Stimulated activated CD4-positive, alpha-beta T cell treated with anti-CD3 and anti-CD28 coated beads, Interleukin-4, amount 100 ng/mL, for 48 hours (primary cell): ENCODE measurements at places on chromosomes 4 and X.

DNA sequence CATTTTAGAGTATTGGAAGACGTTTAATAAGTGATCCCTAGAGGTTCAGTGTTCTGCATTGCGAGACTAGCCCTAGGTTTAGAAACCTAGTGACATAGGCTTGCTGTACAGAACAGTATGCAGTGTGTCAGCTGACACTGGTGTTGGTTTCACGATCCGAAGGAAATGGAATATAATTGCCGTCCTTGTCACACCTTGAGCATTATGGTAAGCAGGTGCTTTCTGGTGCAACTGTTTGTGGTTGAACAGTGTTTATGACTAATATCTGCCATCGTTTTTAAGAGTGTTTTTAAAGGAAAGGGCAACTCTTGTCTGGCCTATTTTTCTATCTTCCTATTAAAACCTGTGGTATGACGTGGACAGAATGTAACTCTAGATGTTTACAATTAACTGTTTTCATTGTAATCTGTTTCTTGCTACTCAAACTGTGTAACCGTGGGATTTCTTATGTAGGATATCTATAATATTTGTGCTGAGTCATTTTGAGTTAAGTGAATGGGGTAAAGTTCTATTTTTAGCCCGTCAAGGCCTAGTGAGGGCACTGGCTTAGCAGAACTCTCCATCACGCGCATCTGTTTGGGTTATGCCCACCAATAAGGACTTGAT is 53.8 kb upstream of the TBC1D14 start:
- no peak for DNase-seq

GRCh38 chrX:71533851-71534561 is 1.1 kb downstream of the OGT start:
- no peak for DNase-seq

DNA sequence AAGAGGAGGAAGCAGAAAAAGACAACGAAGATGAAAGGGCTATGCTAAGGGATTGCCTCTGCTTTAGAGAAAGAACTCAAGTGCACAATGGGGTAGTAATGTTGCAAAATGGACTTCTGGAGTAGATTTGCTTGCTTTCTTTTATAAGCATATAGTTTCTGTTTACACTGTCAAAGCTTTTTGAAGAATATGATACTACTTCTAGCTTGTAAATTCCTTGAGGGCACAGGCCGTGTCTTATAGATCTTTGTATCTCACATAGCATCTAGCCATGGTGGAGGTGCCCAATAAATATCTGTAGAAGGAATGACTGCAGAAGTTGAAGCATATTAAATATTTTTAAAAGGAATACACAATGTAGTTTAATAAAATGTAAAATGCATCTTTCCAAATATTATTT is 147.8 kb upstream of the ZIC3 start:
- DNase-seq: no peak

- DNase-seq: no peak
These were observed 382.6 kb upstream of the NOCT start for GRCh38 chr4:138632856-138633579.

DNA sequence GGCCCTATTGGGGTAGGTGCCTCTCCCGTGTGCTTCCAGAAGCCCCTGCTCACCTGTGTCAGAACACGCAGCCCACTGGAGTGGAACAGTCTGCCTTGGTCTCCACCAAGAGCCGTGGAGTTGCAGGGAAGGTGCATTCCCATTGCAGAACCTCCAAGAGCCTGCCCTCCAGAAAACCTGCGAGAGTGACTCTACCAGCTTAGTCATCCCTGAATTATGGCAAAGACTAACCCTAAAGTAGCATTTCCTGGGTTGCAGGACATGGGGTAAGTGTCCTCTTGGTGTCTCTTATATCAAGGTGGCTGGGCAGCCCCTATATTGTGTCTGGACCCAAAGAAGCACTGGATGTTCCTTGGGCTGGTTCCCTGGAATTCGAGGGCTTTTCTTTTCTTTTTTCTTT is 224.6 kb downstream of the BCOR start:
- DNase-seq: no peak

- no peak for DNase-seq
These were observed 38.2 kb downstream of the HPGDS start for GRCh38 chr4:94304365-94304971.

GRCh38 chr4:71697031-71697430 is 86.8 kb downstream of the GC start:
- DNase-seq: no peak

DNA sequence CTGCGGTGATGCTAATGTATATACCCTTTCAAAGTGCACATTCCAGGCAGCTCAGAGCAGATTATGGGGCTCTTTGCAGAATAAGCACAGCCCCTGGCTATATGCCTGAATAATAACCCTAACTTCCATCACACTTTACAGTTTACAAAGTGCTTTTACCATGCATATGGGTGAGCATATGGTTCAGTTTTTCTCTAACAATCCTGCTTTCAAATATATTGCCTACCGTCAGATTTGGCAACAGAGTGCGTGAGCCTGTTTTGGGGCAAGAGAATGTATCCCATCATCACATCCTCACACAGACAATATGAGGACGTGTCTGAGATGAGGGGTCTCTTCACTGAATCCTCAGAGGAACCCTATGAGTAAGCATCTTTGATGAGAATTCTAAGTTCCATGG is 162.8 kb upstream of the VCX start:
- no peak for DNase-seq

- peak; percentile 9 for DNase-seq
These were observed 1.0 kb upstream of the TLR1 start for GRCh38 chr4:38805530-38806145.

DNA sequence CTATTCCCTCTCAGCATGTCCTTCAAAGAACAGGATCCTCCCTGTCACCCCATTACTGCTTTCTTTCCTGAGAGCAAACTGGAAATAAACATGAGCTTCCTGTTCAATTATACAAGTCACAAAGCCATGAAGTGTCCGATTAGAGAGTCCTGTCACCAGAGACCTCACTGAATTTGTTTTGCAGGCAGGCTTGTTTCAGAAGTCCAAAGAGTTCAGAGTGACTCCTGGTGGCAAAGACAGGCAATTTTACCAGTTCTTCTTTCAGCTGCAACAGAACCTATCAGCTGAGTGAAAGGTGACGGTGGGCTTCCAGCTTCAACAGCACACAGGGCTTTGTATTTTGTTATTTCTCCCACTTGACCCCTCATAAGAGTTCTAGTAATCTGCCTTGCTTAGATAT is 6.4 kb downstream of the ELK1 start:
- no peak for DNase-seq

DNA sequence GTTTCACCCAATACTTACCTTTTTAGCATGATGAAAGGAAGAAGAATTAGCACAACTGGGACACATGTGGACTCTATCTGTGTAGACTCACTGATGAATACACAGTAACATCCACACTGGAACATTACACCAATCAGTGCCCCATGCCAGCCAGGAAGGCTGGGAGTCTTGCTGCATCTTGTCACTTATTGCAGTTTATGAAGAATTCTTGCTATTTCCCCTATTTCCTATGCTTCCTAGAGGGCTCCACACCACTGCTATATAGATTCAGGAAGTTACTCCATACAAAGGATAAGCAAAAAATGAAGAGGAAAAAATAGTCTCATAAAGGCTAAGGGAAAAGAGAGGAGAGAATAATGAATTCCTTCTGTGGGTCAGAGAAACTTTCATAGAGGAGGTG is 201.0 kb downstream of the CAMK2D start:
- no peak for DNase-seq

DNA sequence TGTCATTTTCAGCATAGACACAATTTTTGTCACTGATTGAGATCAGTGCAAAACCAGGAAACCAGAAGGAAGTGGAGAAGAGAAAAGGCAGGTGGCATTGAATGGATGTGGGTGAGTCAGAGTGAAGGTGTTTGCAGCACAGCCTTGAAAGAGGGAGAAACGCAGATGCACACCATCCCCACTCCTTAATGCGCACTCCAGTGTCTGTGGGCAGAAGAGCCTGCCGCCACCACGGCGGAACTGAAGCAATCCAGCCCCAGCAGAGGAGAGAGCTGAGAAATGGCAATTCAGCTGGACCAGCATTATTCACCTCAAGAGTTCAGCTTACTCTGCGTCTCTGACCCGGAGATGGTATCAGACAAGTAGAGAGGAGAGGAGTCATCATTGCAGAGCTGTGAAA is 393.1 kb upstream of the FRG1 start:
- DNase-seq: no peak

DNA sequence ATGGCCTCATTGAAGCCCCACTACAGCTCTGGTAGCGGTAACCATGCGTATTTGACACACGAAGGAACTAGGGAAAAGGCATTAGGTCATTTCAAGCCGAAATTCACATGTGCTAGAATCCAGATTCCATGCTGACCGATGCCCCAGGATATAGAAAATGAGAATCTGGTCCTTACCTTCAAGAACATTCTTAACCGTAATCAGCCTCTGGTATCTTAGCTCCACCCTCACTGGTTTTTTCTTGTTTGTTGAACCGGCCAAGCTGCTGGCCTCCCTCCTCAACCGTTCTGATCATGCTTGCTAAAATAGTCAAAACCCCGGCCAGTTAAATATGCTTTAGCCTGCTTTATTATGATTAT is 876 bp downstream of the HPRT1 start:
- DNase-seq: no peak

- no peak for DNase-seq
These were observed 36.3 kb downstream of the ATXN3L start for GRCh38 chrX:13283512-13283911.

DNA sequence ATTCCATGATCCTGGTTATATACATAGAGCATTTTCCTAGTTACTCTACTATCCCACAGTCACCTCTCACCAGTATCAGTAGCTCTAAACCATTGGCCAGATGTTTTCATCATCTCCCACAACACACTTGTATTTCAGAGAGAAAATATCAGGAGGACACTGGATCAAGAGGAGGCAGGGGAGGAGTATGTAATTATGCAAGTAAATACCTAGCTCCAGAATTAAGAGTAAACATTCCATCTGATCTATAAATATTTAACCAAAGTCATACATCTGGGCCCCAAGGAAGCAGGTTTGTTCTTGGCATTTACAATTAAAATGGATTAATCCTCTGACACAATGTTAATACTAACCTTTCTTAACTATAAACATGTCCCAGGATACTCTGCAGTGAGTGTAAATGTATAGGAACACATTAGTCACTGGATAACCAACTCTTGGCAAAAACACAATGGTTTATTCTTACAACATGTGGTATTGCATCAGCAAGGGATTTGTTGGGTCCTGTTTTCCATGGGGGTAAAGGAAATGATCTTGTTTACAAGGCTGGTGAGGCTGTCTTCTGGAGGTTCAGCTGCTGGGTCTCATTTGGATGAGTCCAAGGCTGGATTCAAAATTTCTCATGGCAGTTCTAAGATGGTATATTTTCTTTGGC is 170.1 kb downstream of the ATG4A start:
- no peak for DNase-seq

DNA sequence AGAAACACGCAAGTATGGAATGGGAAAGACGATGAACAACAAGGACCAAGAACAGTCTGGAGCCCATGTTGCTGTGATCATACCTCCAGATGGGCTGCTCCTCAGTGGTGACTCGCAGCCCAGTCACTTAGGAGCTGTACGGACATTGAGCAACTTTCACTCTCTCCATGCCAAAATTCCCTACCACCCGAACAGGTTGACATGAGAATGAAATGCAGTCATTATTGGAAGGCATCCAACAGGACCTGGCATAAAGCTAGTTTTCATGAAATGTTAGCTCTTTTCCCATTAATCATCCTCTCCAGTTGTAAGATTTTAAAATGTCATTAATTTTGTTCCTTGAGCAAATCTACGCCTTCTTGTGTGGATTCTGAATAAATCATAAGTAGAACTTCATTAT is 82.7 kb upstream of the GPM6B start:
- no peak for DNase-seq

DNA sequence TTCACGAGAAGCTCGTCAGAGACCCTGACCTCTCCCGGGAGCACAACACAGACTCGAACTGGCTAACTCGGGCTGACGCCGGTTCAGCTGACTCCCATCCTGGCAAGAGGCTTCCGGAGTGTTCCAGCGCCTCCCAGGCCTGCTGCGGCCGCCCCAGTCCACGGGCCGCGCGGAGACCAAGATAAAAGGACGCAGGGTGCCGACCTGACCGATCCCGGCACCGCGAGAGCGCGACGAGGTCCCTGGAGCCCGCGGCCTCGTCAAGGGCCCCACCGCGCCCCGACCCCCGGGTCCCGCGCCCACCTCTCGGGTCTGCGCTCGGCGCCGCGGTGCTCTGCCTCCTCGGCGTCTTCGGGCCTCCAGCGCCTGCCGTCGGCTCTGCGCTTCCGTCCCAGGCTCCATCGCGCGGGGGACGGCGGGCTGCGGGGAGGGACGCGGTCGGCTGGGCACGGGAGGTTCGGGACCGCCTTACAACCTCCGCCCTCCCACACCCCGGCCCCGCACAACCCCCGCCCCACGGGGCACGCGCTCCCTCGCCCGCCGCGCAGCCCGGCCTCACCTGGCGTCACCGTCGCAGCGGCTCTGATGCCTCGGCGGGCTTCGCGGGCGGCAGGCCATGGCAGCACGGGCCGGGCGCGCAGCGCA is 426 bp downstream of the SLBP start:
- DNase-seq: no peak

DNA sequence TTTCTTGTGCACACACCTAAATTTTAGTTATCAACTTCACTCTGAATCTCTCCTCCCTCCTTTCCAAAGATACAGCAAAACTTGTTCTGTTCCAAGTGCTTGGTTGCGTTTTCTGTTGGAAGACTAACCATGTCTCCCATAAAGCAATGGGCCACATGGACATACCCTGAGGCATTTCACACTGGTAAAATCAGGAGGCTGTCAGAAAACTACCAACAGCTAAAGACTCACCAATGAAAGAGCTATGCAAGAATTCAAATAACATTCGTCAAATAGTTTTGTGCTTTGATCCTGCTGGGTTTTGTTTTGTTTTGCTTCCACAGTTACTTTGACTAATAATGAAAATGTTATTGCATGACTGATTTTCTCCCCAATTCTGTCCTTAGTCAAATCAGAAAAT is 46.0 kb downstream of the PHEX start:
- DNase-seq: no peak

DNA sequence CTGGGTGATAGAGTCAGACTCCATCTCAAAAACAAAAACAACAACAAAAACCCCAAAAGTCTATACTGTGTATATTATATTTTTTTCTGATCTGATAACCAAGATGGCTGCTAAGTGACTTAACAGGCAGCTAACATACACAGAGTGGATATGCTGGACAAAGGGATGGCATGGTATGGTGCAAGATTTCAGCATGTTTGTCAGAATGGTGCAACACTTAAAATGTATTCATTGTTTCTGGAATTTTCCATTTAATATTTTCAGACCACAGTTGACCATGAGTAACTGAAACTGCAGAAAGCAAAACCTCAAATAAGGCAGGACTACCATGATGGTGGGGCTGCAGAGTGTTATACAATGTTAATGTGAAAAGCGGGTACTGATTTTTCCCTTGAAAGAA is 6.1 kb upstream of the BOD1L1 start:
- DNase-seq: no peak

GRCh38 chr4:114538012-114538617 is 60.5 kb upstream of the UGT8 start:
- DNase-seq: no peak
